ENCODE measurements at places on chromosomes 6 and 20.

DNA sequence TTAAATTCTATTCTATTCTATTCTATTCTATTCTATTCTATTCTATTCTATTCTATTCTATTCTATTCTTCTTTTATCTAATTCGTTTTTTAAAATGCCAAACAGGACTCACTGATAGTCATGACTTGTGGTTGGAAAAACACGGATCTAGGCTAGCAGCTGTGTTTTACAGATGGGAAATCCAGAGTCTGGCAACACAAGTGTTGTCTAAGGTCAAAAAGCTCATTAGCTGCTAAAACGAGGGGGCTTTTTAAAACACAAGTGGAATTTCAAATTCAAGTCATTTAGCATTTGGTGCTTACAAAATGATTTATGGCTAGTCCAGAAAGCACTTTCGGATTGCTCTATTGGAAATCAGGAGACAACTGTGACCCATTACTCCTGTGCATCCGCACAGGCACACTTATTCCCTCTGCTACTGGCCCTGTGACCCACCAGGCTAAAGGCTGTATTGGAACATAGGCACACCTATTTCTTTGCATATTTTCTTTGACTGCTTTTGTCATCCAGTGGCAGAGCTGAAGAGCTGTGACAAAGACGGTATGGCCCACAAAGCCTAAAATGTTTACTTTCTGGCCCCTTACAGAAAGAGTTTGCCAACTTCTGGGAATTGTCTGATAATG lies 17.8 kb upstream of the MLIP start:
- no peak for DNase-seq

- DNase-seq, result no peak
These were observed 1.7 kb downstream of the DNAH8 start for GRCh38 chr6:38716825-38717224.

GRCh38 chr20:57211908-57212533 lies 54.4 kb downstream of the BMP7 start:
- DNase-seq, result no peak

GRCh38 chr6:7954477-7955200 lies 44.1 kb upstream of the TXNDC5 start:
- DNase-seq, result no peak

- DNase-seq, result no peak
These were observed 50.6 kb downstream of the NCOA6 start for GRCh38 chr20:34774886-34775285.

All from stimulated activated CD8-positive, alpha-beta memory T cell treated with anti-CD3 and anti-CD28 coated beads, Interleukin-2, amount 100 ng/mL, for 48 hours (primary cell).